Breast epithelium (tissue), 4 donors: ENCODE measurements at places on chromosomes 3 and 15. TPM values are rescaled to one million over a fixed set of nuclear protein-coding genes. Genes with fewer than 3 reads are reported as not detected.
A peak's percentile ranks its signal among the peaks of the same experiment; 100 is the strongest.

DNA sequence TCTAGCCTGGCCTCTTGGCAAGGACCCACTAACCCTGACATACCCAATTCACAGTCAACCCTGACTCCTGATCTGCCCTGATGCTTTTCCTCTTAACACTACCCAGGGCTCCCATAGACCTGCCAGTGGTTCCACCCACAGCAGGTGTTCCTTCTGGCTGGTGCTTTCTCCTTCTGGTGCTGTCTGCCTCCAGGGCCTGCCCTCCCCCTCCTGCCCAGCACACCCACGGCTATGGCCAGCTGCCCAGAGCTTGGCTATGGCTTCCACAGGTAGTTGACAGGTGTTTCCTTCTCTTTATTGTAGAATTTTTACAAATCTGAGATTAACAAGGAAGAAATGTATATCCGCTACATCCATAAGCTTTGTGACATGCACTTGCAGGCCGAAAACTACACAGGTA, 46.5 kb upstream of the MANF start:
- DNase-seq, result no peak

DNA sequence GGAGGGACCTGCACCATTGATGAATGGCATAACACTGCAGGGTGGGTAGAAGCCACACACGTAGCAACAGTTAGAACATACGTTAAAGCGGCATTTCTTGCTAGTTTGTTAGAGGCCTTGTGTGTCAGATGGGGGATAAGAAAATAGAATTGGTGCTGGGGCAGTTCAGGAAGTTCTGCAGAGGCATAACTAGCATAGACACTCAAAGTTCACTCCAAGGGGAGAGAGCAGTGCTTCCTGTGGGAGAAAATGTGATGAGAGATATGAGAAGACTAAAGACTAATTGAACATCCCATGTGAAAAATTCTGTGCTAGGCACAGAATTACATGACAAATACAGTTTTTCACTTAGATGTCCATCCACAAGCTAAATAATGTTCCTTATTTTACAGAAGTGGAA, 327.1 kb downstream of the ZNF621 start:
- no peak for DNase-seq

- DNase-seq, result no peak
Measured at GRCh38 chr3:16355828-16356227, 90.8 kb downstream of the OXNAD1 start.

- peak; percentile 20 for DNase-seq
Measured at GRCh38 chr3:104610730-104611652, 755.7 kb upstream of the ALCAM start.

MASP1 gene
- 1.3 TPM for total RNA-seq

- no peak for DNase-seq
Measured at GRCh38 chr3:46925585-46925934, 48.0 kb downstream of the PTH1R start.

DNA sequence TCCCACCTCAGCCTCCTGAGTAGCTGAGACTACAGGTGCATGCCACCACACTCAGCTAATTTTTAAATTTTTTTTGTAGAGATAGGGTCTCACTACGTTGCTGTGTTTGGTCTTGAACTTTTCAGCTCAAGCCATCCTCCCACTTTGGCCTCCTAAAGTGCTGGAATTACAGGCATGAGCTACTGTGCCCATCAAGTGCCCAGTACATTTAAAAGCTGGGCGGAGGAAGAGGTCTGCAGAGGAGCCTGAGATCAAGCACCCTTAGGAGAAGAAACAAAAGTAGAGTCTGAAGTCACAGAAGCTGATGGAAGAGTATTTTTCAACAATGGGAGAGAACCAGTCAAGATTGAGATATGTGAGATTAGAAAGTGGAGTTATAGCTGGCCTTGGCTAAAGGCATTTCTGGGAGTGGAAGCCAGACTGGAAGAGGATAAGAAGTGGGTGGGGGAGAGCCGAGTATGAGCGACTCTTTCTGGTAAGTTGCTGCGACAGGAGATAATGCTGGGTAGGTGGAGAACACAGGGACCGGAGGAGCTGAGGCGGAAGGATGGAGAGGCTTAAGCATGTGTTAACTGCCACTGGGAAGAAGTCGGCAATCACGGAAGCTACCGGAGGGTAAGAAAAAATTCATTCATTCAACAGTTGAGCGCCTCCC, 782 bp upstream of the IREB2 start:
- DNase-seq, result no peak

ARRDC4 gene
- total RNA-seq, result 20.0 TPM

GRCh38 chr3:49902511-49903345, 945 bp downstream of the MST1R start:
- no peak for DNase-seq

GRCh38 chr3:169591983-169592644, 71.4 kb downstream of the MECOM start:
- no peak for DNase-seq

DCBLD2 gene
- 27.2 TPM for total RNA-seq

GRCh38 chr3:125638799-125639198, 43.5 kb upstream of the OSBPL11 start:
- DNase-seq, result no peak

- no peak for DNase-seq
Measured at GRCh38 chr3:182755712-182756111, 37.6 kb upstream of the ATP11B start.

DUOXA2 gene
- total RNA-seq, result not detected

GRCh38 chr3:170244576-170244975, 22.4 kb downstream of the PRKCI start:
- DNase-seq, result no peak

- no peak for DNase-seq
Measured at GRCh38 chr3:27746838-27747237, 24.7 kb upstream of the EOMES start.

DNA sequence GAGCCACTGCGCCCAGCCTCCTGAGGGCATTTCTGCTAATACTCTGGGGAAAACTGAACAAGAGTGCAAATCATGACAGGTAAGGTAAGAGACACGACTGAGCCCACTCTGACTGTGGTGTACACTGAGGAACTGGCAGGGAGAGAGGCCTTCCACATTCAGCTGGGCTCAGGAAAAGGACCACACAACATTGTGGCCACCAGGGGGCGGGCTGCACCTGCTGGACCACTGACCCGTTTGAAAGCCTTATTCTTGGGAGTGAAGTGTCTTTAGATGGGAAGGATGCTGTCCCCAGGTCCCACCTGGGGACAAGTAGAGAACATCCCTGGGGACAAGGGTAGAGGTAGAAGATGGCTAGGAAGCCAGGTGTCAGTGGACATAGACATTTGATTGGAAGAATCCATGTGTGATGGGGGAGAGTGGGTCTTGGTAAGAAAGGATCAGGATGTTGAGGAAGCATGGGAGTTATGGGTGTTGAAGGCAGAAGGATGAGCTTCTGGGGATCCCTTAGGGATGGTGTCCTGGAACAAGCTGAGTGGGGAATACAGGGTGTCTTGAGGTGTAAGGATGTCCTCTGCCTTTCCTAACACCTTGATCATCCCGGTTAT, 6.2 kb upstream of the CTDSPL start:
- peak; percentile 78 for DNase-seq

GRCh38 chr15:69807721-69808120, 290.0 kb downstream of the TLE3 start:
- DNase-seq, result no peak

AMOTL2 gene
- total RNA-seq, result 78.3 TPM

- DNase-seq, result no peak
Measured at GRCh38 chr3:65381496-65382010, 657.2 kb downstream of the MAGI1 start.

- no peak for DNase-seq
Measured at GRCh38 chr3:13598926-13599886, 50.3 kb downstream of the FBLN2 start.

RETNLB gene
- total RNA-seq, result not detected

DNA sequence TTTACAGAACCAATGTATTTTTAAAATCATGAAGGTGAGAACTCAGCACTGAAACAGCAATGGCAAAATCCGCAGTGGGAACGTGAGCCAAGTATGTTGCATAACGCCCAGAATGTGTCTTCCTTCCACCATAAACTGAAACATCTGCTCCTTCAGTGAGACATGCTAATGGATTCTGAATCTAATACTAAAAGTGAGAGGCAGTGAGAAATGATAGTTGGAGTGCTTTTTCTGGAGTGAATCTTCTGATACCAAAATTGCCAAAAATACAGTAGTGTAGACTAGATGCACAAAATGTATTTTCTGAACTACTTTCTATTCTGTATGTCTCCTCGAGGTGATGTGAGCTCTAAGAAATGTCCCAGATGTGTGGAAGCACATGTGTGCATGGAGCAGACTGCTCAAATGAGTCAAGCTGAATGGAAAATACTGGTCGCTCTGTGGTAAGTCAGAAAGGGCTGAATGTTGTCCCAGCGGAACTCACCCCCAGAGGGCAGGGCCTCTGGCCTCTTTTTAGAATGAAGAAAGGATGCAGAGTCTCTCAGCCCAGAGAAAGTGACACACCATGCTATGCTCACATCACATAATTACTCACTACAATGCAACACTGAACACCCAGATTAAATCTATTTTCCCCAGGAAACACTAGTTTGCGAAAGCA, 73.0 kb downstream of the ATP10A start:
- DNase-seq, result no peak

ACP3 gene
- total RNA-seq, result 6.9 TPM

DNA sequence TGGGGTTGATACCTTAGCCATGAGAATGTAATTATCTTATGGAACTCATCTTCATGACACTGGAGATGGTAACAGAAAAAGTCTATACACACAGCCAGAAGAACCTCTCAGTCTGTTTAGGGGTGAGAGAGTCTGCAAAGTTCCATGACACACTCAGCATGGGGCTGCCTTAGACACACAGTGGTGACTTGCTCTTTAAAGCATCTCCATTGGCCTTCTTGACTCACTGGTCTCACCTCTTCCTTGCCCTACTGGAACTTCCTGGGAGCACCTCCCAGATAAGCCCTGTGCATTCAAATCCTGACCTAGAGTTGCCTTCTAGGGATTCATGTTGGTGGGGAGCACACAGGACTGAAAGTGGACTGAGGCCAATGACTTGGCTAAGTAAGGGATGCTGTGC, 9.3 kb downstream of the MAGI1 start:
- no peak for DNase-seq

GRCh38 chr15:88049506-88049905, 207.0 kb downstream of the NTRK3 start:
- no peak for DNase-seq

DNA sequence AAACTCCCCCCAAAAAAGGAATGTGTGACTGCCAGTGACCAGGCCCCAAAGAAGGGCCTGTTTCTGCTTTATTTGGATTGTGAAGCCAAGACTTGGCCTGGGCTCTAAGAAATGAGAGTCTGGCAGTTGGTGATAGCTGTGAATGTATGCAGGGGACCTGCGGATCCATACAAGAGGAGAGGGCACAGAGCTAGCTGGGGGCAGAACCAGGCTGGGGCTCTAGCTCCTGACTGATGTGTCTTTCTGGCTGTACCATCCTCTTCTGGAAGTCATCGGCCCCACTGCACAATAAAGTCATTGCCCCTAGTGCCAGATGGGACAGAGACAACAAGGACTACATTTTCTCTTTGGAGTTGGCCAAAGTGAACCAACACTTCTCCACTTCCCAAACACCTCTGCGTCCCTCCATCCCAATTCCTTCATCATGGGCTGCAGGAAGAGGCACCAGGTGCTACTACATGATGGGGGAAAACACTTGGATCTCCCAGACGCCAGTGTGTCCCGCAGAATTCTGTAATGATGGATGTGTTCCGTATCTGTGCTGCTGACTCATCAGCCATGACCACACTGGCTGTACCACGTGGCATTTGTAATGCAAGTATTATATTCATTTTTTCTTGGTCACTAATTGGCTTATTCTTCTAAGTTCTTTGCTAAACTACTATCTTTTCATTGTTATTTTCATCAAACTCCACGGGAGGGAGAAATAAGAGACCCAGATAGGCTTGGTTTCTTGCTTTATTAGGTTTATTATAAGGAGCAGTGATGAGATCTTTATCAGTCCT, 1.7 kb upstream of the PLA2G4F start:
- no peak for DNase-seq

CSPG4 gene
- total RNA-seq, result 17.0 TPM

- no peak for DNase-seq
Measured at GRCh38 chr3:182732232-182733015, 60.9 kb upstream of the ATP11B start.

NSMCE3 gene
- 7.0 TPM for total RNA-seq

DNA sequence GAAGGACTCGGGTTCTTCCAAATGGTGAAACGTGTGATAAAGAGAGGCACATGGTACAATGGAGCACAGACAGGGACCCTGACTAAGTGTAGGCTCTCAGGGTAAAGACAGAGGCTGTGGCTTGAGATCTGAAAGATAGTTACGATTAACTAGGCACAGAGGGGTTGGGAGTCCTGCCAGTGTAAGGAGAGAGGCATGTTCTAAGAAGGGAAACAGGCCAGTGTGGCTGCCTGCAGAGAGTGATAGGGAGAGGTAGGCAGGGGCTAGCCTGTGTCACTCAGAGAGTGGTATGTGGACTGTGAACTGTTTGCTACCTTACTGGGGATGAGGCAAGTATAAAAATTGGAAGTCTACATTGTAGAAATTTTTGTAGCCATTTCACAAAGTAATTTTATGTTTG, 109.5 kb downstream of the PEX5L start:
- no peak for DNase-seq

- DNase-seq, result no peak
Measured at GRCh38 chr3:4596612-4597011, 103.5 kb downstream of the ITPR1 start.

CEMIP gene
- 0.66 TPM for total RNA-seq

- peak; percentile 65 for DNase-seq
Measured at GRCh38 chr3:187740421-187741399, 4.6 kb downstream of the BCL6 start.

DNA sequence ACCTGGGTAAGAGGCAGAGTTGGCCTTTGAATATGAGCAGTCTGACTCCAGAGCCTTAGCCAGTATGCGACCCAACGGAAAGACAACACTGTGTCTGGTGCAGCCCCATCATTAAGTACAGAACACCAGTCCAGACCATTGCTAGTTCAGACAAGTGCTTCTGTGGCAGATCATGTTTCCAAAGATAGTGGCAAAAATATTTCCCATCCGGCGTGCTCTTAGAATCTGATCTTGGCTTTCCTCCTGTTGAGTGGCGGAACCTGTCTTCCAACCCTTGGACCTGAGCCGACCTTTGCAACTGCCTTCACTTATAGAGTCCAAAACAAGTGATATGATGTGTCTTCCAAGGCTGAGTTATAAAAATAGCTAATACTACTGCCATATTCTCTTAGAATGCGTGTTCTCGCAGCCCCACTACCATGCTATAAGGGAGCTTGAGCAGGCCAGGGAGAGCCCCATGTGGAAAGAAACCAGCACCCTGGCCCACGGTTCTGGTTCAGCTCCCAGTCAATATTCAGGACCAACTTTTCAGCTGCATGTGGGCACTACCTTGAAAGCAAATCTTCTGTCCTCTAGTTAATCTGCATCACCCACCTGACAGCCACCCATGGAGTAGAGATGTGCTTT, 322.4 kb upstream of the SLCO3A1 start:
- DNase-seq, result peak; percentile 26

AMIGO3 gene
- 0.98 TPM for total RNA-seq

GRCh38 chr15:45026651-45027190, 3.7 kb downstream of the SORD start:
- DNase-seq, result no peak

DNA sequence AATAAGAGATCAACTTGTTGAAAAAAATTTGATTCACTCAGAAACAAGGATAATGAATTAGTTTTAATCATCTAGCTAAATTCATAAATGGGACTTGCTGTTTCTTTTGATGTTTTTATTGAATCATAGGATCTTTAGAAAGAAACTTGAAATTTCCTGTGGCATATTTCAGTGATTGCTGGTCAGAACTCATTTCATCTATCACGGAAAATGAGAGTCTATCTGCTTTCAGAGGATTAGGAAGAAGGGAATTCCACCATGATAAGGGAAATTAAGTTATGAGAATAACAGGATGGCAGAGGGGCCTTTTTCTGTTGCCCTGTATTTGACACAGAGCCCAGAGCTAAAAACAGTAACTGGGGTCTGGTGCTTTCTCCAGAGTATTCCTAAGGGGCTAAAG, 44.9 kb upstream of the CCNL1 start:
- DNase-seq, result no peak

ACTRT3 gene
- total RNA-seq, result 3.3 TPM
